ENCODE measurements at places on chromosomes 5 and 9.
A peak's percentile ranks its signal among the peaks of the same experiment; 100 is the strongest.

DNA sequence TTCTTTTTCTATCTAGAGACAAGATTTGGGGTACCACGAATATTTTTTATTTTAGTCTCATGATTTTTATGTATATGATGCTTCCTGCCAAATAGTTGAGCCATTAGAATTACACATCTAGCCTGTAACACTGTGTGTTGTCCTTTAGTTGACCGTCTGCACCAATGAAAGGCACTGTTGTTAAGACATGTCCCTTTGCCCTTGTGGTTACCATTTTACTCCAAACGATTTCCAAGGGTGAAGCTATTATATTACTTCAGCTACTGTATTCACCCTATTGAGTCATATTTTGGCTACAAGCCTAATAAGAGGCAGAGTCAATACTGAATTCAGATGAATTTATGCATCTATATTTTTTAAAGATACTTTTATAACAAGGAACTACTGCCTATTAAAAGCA is 207.6 kb downstream of the CETN3 start:
- H3K4me1 ChIP-seq, result no peaks in the 10 kb centered on the region
- DNase-seq, result no peak
- no peaks in the 10 kb centered on the region for H3K36me3 ChIP-seq
- H3K27me3 ChIP-seq, result no peaks in the 10 kb centered on the region

GRCh38 chr9:36144309-36145232 is 8.0 kb downstream of the GLIPR2 start:
- peak overlapping the region; percentile 71 for H3K27ac ChIP-seq
- DNase-seq, result no peak
- no peaks in the 10 kb centered on the region for H3K27me3 ChIP-seq
- peaks cover 94% of the 10 kb centered on the region for H3K4me1 ChIP-seq
- H3K4me3 ChIP-seq, result peak overlapping the region; percentile 54

- no peak overlapping the region for H3K4me3 ChIP-seq
- no peak overlapping the region for H3K27ac ChIP-seq
- H3K36me3 ChIP-seq, result no peaks in the 10 kb centered on the region
- H3K4me1 ChIP-seq, result no peaks in the 10 kb centered on the region
- no peak for DNase-seq
These were observed 132.4 kb downstream of the ROR2 start for GRCh38 chr9:91817493-91818224.

GRCh38 chr9:98373609-98374008 is 118.2 kb upstream of the TBC1D2 start:
- no peaks in the 10 kb centered on the region for H3K36me3 ChIP-seq
- no peak overlapping the region for H3K27ac ChIP-seq
- H3K4me1 ChIP-seq, result no peaks in the 10 kb centered on the region

GRCh38 chr9:25260046-25260445 is 418.2 kb downstream of the TUSC1 start:
- DNase-seq, result no peak
- H3K4me3 ChIP-seq, result no peak overlapping the region
- no peaks in the 10 kb centered on the region for H3K36me3 ChIP-seq
- H3K27me3 ChIP-seq, result no peaks in the 10 kb centered on the region

- no peak for DNase-seq
- peaks cover 6% of the 10 kb centered on the region for H3K27me3 ChIP-seq
- no peak overlapping the region for H3K4me3 ChIP-seq
- no peak overlapping the region for H3K27ac ChIP-seq
- H3K36me3 ChIP-seq, result no peaks in the 10 kb centered on the region
These were observed 24.7 kb downstream of the NR5A1 start for GRCh38 chr9:124482431-124483031.

GRCh38 chr5:118551031-118551430 is 437.3 kb downstream of the DTWD2 start:
- DNase-seq, result no peak
- H3K4me1 ChIP-seq, result no peaks in the 10 kb centered on the region
- H3K36me3 ChIP-seq, result no peaks in the 10 kb centered on the region
- no peak overlapping the region for H3K27ac ChIP-seq

GRCh38 chr9:88742483-88742882 is 207.5 kb downstream of the NXNL2 start:
- H3K27me3 ChIP-seq, result peaks cover 4% of the 10 kb centered on the region
- no peak overlapping the region for H3K27ac ChIP-seq
- H3K4me1 ChIP-seq, result no peaks in the 10 kb centered on the region
- H3K36me3 ChIP-seq, result no peaks in the 10 kb centered on the region

GRCh38 chr5:174520420-174521396 is 203.7 kb upstream of the MSX2 start:
- H3K27me3 ChIP-seq, result no peaks in the 10 kb centered on the region
- no peaks in the 10 kb centered on the region for H3K36me3 ChIP-seq
- no peak for DNase-seq
- H3K4me3 ChIP-seq, result no peak overlapping the region

GRCh38 chr9:3879315-3879714 is 353.5 kb upstream of the RFX3 start:
- no peaks in the 10 kb centered on the region for H3K36me3 ChIP-seq
- H3K27me3 ChIP-seq, result no peaks in the 10 kb centered on the region
- no peak overlapping the region for H3K27ac ChIP-seq
- H3K4me1 ChIP-seq, result no peaks in the 10 kb centered on the region
- no peak overlapping the region for H3K4me3 ChIP-seq
- no peak for DNase-seq

DNA sequence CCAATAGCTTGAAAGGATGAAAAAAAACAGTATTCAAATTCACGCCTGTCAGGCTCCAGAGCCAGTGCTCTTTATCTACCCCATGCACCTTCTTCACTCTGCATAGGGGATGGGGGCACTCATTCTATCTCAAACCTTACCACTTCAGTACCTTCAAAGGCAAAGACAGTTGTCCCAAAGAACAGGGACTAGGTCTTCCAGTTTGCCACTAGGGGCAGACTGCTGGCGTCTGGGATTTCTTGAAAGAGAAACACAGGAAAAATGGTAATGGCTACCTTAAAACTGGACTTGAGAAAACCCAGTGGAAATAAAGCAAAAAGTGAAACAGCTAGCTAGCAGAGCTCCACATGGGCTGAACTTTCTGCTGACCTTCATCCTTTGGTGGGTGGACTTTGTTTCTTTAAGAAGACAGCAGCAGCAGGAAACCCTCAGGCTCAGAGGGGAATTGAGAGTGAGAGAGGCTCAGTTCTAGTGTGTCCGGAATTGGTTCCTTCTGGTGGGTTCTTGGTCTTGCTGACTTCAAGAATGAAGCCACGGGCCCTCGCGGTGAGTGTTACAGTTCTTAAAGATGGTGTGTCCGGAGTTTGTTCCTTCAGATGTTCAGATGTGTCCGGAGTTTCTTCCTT is 41.0 kb upstream of the SLC36A1 start:
- H3K4me1 ChIP-seq, result no peaks in the 10 kb centered on the region
- no peak overlapping the region for H3K27ac ChIP-seq
- no peak for DNase-seq
- no peaks in the 10 kb centered on the region for H3K36me3 ChIP-seq
- H3K4me3 ChIP-seq, result no peak overlapping the region

DNA sequence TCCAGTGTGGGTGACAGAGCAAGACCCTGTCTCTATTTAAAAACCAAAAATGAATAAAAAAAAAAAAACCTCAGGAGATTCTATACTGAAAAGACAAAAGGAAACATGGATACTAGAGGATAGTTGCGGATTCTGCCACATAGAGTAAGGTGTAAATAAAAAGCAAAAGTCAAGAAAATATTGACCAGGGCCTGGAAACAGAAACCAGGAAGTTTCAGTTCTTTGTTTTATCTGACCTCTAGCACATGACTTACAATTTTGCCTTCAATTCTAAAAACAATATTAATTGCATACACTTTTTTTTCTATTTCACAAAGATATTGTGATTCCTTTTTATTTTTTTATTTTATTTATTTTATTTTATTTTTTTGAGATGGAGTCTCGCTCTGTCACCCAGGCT is 96.2 kb upstream of the NMUR2 start:
- no peak overlapping the region for H3K27ac ChIP-seq
- H3K4me3 ChIP-seq, result no peak overlapping the region
- no peaks in the 10 kb centered on the region for H3K36me3 ChIP-seq
- H3K4me1 ChIP-seq, result no peaks in the 10 kb centered on the region

- no peaks in the 10 kb centered on the region for H3K4me1 ChIP-seq
- no peaks in the 10 kb centered on the region for H3K27me3 ChIP-seq
- H3K4me3 ChIP-seq, result no peak overlapping the region
- no peak for DNase-seq
- no peaks in the 10 kb centered on the region for H3K36me3 ChIP-seq
These were observed 223.6 kb downstream of the MLLT3 start for GRCh38 chr9:20398536-20399338.

DNA sequence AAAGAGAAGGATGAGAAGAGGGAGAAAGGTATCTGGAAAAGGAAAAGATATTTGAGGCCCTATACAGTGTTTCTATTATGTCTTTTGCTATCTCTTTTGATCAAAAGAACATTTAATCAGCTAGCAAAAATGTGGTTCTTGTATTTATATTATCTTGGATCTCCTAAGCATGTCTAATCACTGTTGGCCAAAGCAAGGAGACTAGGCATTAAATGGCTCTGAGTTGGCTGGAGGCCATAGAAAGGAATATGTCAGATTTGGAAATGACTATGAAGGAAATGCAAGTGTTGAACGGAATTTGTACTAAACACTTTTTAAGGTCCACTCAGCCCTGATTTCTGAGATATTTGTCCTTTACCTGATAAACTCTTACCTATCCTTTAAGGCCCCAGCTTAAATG is 22.4 kb upstream of the THG1L start:
- DNase-seq, result no peak
- H3K4me3 ChIP-seq, result no peak overlapping the region
- no peaks in the 10 kb centered on the region for H3K4me1 ChIP-seq
- H3K36me3 ChIP-seq, result no peaks in the 10 kb centered on the region

DNA sequence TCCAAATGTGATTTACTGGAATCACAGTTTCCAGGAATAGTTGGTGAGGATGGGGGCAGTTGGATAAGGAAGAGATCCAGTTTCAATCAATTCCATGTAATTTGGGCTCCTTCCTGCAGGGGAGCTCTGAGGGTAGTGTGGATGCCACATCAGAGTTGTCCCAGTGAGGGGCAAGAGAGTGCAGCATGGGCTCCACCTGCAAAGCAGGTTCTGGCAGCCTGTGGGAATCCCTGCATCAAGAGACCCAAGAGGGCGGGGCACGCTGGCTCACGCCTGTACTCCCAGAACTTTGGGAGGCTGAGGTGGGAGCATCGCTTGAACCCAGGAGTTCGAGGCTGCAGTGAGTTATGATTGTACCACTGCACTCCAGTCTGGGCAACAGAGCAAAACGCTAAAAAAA is 188.5 kb downstream of the CACNA1B start:
- H3K4me3 ChIP-seq, result no peak overlapping the region
- H3K27me3 ChIP-seq, result no peaks in the 10 kb centered on the region
- no peaks in the 10 kb centered on the region for H3K36me3 ChIP-seq
- no peak overlapping the region for H3K27ac ChIP-seq
- H3K4me1 ChIP-seq, result no peaks in the 10 kb centered on the region

GRCh38 chr5:135557076-135557838 is 21.5 kb upstream of the NEUROG1 start:
- H3K36me3 ChIP-seq, result no peaks in the 10 kb centered on the region
- peaks cover 2% of the 10 kb centered on the region for H3K27me3 ChIP-seq
- no peak overlapping the region for H3K4me3 ChIP-seq
- H3K27ac ChIP-seq, result no peak overlapping the region

- no peak for DNase-seq
- no peak overlapping the region for H3K4me3 ChIP-seq
- H3K36me3 ChIP-seq, result no peaks in the 10 kb centered on the region
These were observed 188.7 kb downstream of the DENND1A start for GRCh38 chr9:123741214-123741613.

GRCh38 chr5:157518963-157519362 is 56.6 kb downstream of the ADAM19 start:
- no peak overlapping the region for H3K4me3 ChIP-seq
- DNase-seq, result no peak
- peaks cover 5% of the 10 kb centered on the region for H3K4me1 ChIP-seq

GRCh38 chr5:159873680-159874079 is 42.6 kb upstream of the ADRA1B start:
- DNase-seq, result no peak
- no peaks in the 10 kb centered on the region for H3K36me3 ChIP-seq

- no peaks in the 10 kb centered on the region for H3K4me1 ChIP-seq
- no peak overlapping the region for H3K27ac ChIP-seq
- no peak for DNase-seq
- no peaks in the 10 kb centered on the region for H3K27me3 ChIP-seq
These were observed 8.6 kb downstream of the SCGB3A2 start for GRCh38 chr5:147887026-147887627.

- H3K36me3 ChIP-seq, result no peaks in the 10 kb centered on the region
- H3K4me3 ChIP-seq, result no peak overlapping the region
- DNase-seq, result no peak
- no peak overlapping the region for H3K27ac ChIP-seq
- peaks cover 4% of the 10 kb centered on the region for H3K27me3 ChIP-seq
These were observed 94.5 kb downstream of the CFAP90 start for GRCh38 chr5:7756453-7756852.

- H3K27me3 ChIP-seq, result no peaks in the 10 kb centered on the region
- no peak for DNase-seq
- H3K27ac ChIP-seq, result no peak overlapping the region
- no peaks in the 10 kb centered on the region for H3K36me3 ChIP-seq
These were observed 143.6 kb downstream of the BOD1 start for GRCh38 chr5:173472784-173473278.

- H3K4me1 ChIP-seq, result peaks cover 5% of the 10 kb centered on the region
- H3K4me3 ChIP-seq, result no peak overlapping the region
- no peaks in the 10 kb centered on the region for H3K36me3 ChIP-seq
- DNase-seq, result no peak
These were observed 87.6 kb downstream of the F2RL2 start for GRCh38 chr5:76535577-76535976.

- no peak overlapping the region for H3K27ac ChIP-seq
- no peak for DNase-seq
- H3K4me3 ChIP-seq, result no peak overlapping the region
- H3K27me3 ChIP-seq, result no peaks in the 10 kb centered on the region
- H3K4me1 ChIP-seq, result peaks cover 42% of the 10 kb centered on the region
These were observed 15.4 kb downstream of the CCDC69 start for GRCh38 chr5:151208481-151208914.

DNA sequence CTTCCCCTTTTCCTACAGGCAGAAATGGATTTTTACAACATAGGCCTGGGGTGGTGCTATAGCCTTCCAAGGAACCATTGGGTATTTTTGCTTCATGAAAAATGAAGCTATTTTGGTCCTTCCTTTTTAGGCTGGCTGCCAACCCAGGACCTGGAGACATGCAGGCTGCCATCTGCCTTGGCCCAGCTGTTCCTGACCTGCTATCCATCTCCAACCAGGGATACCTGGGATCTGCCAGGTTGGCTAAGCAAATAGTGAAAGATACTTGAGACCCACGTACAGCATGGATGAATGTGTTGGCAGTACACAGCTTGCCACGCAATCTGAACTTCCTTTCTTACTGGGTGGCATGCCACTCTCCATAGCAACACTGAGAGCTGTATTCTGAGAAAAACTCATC is 31.1 kb downstream of the MRPS27 start:
- H3K27me3 ChIP-seq, result no peaks in the 10 kb centered on the region
- H3K4me1 ChIP-seq, result no peaks in the 10 kb centered on the region

DNA sequence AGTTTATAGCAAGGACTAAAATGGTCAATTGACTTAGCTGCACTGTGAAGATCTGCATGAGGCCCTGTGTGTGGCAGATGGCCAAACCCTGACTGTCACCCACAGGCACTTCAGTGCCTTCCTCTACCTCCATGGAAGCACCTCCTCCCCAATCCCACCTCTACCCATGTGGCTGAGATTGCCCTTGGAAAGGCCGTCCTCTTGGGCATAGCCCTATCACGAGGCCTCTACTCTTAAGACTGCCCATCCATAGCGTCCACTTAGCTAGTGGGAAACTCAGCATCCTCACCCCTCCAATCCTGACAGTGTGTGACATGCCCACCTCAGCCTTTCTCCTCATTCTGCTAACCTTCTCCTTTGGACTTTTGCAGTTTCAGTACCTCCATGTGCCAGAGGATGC is 510.2 kb downstream of the BNC2 start:
- H3K4me1 ChIP-seq, result no peaks in the 10 kb centered on the region
- H3K4me3 ChIP-seq, result no peak overlapping the region
- no peak for DNase-seq
- no peaks in the 10 kb centered on the region for H3K27me3 ChIP-seq
- H3K27ac ChIP-seq, result no peak overlapping the region

Measured in effector memory CD4-positive, alpha-beta T cell (primary cell).